NCI-H2081 treated with DMSO at 0.1 percent for 48 hours (cell line): ENCODE measurements at places on chromosomes 1 and 21.

DNA sequence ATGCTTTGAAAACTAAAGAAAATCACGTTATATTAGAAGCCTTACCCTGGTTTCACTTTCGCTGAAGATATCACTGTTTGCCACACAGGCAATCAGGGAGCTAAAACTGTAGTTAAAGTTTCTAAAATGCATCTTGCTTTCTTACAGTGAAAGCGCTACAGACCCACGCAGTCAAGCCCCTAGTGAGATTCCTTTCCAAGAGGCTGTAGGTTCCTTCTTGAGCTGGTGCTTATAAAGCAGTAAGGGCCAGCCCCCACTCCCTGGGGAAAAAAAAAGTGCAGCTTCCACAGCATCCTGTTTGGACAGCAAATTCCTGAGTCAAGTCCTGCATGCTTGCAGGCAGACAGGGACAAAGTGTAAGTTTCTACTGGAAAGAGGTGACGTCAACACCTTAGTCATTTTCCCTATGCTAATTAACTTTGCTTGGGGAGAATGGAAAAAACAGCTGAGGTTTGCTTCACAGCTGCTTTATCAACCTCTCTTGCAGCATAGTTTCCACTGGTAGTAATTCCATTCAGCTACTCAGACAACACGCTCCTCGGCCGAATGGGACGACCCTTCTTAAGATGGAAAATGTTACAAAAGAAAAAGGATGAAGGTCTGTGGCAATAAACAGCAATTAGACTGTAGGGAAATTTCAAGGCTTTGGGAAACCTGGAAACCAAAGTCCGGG is 14.7 kb upstream of the KCNE1 start:
- no peak for DNase-seq

DNA sequence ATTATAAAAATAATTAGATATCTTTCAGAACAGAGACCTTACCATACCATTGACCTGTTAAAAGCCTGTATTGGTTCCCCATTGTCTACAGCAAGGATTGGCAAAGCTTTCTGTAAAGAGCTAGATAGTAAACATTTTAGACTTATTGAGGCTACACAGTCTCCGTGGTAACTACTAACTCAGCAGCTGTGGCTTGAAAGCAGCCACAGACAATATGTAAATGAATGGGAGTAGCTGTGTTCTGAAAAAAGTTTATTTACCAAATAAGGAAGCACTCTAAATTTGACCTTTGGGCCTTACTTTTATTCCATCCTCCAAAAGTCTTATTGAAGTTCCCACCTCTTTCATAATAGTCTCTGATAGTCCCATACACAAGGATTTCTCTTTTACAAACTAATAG is 39.7 kb downstream of the NUP210L start:
- DNase-seq, result no peak

DNA sequence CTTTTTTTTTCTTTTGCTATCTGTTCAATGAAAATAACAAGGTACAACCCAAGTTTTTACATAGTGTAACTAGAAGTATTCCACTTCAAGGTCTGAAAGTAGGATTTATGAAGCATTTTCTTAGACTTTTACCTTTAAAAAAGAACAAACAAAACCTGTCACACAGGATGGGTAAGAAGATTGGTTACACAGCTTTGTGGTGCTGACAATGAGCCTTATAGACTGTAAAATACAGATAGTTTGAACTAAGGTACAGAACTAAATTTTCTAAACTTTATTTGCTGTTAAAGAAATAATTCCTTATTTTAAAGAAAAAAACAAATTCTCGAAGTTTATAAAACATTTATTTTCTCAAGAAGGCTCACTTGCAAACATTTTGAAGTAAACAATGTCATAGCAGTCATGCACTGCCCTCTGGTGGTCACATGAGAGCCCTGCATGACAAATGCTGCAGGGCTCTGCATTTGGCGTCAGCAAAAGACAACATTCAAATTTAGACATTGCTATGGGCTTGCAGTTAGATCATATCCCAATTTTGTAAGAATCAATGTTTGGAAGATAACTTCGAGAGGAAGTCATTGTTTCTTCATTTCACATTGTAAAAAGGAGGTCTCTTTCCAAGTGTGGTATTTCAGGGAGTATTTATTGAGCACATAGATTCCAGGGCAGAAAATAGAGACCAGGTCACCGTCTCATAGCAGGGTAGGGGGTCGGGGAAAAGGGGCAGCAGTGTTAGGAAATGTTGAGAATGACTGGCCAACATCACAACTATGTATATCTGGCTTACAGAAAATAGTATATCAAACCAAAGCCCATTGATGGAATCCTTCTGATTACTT is 115.3 kb upstream of the FMN2 start:
- DNase-seq, result no peak

GRCh38 chr21:43634618-43635017 is 24.7 kb downstream of the HSF2BP start:
- DNase-seq, result no peak

DNA sequence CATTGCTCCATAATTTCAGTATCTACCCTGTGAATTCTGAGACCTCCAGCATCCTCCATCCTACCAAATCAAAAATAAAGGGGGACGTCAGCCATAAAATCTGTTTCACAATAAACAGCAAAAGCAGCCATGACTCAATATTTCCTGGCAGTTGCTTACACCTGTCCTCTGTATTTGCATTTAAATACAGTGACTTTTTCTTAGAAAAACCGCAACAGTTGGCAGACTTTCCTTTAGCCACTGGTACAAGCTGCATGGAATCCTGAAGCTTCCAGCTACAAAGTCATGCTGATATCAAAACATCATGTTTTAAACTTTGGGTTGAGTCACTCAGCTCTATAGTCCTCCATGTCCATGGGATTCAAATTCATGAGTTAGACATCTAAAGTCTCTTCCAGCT is 278.0 kb upstream of the KAZN start:
- no peak for DNase-seq
